Stimulated activated CD4-positive, alpha-beta T cell treated with anti-CD3 and anti-CD28 coated beads, Interleukin-4, amount 100 ng/mL, for 24 hours (primary cell): ENCODE measurements at places on chromosomes 16 and 17.

DNA sequence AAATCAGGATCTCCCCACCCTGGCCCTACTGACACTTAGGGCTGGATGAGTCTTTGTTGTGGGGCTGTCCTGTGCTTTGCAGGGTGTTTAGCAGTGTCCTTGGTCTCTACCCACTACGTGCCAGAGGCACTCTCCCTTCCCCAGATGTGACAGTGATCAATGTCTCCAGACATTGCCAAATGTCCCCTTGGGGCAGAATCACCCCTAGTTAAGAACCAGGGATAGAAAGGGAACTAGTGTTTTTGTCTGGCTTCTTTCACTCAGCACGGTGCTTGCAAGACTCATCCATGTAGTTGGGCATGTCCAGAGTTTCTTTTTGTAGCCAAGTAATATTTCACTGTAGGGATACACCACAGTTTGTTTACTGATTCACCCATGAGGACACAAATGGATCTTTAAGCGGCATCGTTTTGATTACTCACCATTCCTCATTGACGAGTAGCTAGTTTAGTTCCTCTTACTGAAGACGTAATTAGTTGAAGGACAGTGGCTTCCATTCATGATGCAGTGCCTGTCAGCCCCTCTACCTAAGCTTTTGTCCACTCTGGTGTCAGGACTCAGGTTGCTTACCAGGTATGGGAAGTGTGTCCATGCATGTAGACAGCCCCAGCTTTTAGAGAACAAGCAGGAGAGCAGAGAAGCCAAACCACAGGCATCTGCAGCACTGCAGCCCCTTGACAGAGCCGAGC, 26.0 kb upstream of the ITGB4 start:
- no peak for DNase-seq

- DNase-seq = no peak
Observed at GRCh38 chr16:67844497-67844896, 2.2 kb upstream of the NUTF2 start.

GRCh38 chr16:46768809-46769208, 20.7 kb upstream of the MYLK3 start:
- DNase-seq = no peak

DNA sequence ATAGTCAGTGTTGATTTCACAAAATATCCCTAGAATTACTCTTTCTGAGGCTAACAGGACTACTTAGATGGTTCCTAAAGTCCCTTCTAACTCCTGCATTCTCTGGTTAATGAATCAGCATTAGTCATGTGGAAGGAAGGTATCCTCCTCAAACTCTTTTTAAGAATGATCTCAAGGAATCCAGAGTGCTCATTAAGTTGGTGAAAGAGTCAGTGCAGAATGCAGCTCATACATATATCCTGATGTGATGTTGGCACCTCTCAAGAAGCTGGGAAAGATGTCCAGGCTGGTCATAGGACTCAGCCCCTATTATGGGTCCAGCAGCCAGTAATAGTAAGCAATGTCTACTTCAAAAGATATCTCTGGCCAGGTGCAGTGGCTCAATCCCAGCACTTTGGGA, 65.5 kb downstream of the PIGL start:
- DNase-seq = no peak
